ENCODE measurements at places on chromosomes 4 and X.

GRCh38 chr4:80926446-80926845, 104.1 kb upstream of the BMP3 start:
- no peak for DNase-seq

GRCh38 chr4:105599932-105600655, 47.7 kb downstream of the ARHGEF38 start:
- no peak for DNase-seq

DNA sequence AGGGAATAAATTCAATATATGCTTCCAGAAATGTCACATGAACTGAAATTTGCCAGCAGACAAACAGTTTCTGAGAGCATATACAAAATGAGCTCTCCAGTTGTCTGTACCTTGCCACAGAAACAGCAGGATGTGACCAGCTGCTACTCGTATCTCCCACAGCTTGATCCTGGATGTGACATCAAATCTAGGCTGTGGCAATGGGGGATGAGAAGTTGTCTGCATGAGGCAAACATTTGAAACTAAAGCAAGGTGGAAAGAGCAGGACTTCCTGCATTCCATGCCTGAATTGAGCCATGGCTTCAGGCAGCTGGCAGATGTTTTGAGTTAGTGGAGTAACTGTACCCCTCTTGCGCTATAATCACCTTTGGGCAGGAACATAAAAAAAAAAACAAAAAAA, 1724.0 kb downstream of the RPA4 start:
- DNase-seq = no peak

DNA sequence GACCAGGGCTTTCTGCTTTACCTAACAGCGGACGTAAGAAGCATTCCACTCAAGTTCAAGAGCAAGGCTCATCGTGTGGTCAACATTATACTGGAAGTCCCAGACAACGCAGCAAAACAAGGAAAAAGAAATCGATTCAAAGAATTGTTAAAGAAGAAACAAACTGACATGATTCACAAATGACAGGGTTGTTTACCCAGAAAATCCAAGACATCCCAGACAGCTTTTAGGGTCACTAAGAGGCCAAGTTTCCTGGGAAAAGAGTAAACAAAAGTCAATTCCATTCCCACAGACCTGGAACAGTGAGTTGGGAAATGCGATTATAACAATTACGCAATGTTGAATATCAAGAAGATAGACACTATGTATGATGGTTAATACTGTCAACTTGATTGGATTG, 21.5 kb upstream of the HTRA3 start:
- DNase-seq = no peak

DNA sequence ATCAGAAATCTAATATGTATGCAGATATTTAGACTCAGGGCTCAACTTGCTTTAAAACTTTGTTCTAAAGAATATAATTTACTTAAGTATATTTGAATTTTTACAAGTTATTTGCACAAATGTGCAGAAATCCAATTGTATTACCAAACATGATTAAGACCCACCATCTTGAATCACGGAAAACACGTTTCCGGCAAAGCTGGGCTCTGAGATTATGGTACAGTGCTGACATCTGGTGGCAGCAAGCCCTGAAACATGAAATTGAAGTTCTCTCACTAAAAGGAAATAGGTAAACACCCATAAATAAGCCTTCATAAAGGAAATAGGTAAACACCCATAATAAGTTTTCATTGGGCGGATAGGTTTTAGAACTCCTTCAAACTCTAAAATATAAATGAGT, 98.3 kb upstream of the MAOA start:
- no peak for DNase-seq

GRCh38 chr4:88780389-88780788, 82.8 kb upstream of the NAP1L5 start:
- no peak for DNase-seq

GRCh38 chr4:52612341-52612740, 46.8 kb downstream of the USP46 start:
- no peak for DNase-seq

GRCh38 chrX:31376408-31377022, 304.7 kb upstream of the FTHL17 start:
- no peak for DNase-seq
